ENCODE measurements at places on chromosomes 1 and 21.
A peak's percentile ranks its signal among the peaks of the same experiment; 100 is the strongest.

- no peak for DNase-seq
Observed at GRCh38 chr1:78541479-78541878, 50.7 kb downstream of the PTGFR start.

GRCh38 chr1:177307771-177308170, 137.0 kb downstream of the BRINP2 start:
- no peak for DNase-seq

DNA sequence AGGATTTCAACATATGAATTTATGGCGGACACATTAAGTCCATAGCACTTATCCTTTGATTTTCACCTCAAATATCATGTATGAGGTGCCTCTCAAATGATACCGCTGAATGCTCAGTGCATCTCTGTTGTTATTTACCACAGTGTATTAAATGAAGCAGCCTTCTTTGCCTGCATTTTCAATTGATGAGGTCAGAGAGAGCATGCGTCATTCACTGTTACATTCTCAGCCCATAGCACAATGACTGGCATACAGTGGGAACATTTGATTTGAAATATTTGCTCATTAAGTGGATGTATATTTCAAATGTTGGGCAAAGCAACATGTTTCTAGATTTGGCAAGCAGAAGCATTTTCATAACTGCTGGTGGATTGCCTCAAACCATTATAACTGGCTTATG, 45.7 kb downstream of the LRRC7 start:
- no peak for DNase-seq

- DNase-seq: peak; percentile 61
Observed at GRCh38 chr1:30756545-30757351, 826 bp downstream of the LAPTM5 start.

DNA sequence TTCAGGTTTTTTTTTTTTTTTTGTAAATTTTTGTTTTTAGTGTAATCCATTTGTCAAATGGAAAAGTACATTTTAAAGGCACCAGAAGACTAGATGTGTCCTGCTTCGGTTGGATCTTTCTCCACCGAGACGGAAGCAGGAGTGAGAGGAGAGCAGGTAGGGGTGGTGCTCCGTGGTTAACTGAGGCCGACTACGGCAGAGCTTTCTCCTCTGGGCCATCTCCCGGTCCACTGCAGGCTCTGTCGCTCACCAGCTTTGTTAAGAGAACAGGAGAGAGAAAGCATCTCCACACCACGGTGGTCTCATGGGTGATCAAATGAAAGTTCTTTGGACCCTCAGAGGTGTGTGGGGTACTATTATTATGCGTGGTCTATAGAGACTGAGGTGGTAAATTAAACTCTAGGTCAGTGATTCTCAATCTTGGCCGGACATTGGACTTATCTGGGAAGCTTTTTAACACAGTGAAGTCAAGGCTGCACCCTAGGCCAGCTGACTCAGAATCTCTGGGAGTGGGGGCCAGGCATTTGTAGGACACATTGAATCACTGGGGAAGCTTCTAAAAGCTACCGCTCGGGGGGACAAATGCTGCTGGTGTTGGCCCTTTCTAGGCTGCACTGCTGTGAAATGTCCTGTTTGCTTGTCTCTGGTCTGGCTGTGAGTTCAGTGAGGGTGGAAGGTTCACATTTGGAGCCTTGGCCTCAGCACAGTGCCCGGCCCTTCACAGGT, 25.0 kb downstream of the ABCA4 start:
- DNase-seq: no peak

GRCh38 chr1:23449958-23450357, 25.4 kb upstream of the TCEA3 start:
- DNase-seq: no peak

GRCh38 chr1:94125551-94126514, 4.9 kb upstream of the ABCA4 start:
- DNase-seq: no peak

- no peak for DNase-seq
Observed at GRCh38 chr1:34131396-34132160, 33.5 kb downstream of the CSMD2 start.
